NCI-H748 treated with DMSO at 0.1 percent for 48 hours (cell line): ENCODE measurements at places on chromosomes 11 and 22.

- no peak for DNase-seq
These were observed 60.9 kb downstream of the YAP1 start for GRCh38 chr11:102171101-102171500.

DNA sequence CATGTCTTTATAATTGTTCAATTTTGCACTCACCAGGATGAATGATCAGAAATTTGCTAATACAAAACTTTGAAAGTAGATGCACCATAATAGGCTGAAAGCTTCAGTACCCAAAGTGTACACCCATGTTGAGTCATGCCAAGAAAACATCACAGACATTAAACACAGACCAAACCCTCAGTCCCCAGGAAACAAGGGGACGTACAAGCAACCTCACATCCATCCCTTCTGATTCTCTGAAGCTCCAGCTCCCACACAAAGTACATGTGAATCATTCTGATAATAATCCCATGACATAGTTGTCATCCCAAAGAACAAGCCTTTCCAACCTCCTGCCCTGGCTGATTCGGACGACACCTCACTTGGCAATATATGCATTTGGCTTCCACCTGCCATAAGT, 183.8 kb downstream of the SNX19 start:
- DNase-seq: no peak

- DNase-seq: no peak
These were observed 34.1 kb downstream of the OR4D9 start for GRCh38 chr11:59545179-59546020.

DNA sequence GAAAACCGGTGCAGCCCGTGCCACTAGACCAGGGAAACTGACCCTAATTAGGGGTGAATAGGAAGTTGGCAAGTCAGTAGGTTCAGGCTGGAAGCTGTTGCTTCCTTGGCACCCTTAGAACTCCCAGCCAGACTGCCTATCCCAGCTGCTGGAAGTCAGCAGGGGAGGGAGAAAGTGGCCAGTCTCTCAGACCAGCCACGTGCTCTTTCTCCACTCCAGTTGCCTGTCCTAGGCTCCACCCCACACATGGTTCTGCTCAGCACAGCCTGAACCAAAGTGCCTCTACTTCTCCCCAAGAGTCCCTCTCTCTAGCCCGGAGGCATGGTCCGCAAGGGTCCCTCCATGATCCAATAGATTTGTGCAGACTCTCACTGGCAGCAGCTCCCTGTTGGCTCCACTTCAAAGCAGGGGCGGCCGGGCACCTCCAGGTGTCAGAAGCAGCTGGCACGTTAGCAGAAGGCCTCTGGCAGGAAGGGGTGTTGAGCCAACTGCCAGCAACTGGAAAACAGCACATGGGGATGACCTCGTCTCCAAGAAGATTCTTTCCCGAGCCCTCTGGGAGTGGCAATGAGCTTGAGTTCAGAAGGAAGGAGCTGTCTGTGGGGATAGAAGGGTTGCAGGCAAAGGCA, 27.7 kb downstream of the ARFGAP2 start:
- no peak for DNase-seq
